ENCODE measurements at places on chromosomes 12 and 14.

- DNase-seq: no peak
Measured at GRCh38 chr14:58785701-58786100, 147.9 kb downstream of the DACT1 start.

DNA sequence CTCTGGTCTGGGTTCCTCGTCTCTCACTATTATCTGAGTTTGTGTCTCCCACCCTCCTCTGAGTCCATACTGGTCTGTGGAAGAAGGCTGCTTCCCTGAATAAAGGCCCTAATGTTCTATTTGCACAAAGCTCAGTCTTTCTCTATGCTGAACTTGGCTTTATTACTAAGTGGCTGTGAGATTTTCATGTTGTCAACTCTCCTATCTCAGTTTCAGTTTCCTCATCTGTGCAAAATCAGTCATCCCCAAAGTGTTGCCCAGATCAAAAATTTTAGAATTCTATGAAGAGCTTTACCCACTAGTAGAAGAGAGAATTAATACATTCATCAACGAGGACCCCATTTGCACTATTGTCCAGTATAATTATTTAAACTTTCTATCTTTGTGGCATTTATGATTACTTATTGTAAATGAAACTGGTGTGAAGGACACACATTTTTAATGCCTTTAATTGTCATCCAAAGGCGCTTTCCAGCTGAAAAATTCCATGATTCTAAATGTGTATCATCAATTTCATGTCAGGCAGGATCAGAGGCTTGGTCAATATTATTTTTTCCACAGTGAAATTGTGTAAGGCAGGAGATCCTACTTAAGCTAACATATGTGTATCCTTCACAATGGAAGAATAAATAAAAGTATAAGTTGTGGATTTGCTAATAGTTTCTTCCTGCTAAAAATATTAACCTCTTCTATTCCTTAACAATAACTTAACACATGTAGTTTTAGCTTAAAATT is 79.1 kb upstream of the EEA1 start:
- DNase-seq: no peak

GRCh38 chr12:101740566-101740965 is 1.3 kb upstream of the SYCP3 start:
- no peak for DNase-seq

- DNase-seq: no peak
Measured at GRCh38 chr14:74977164-74977900, 21.9 kb upstream of the PGF start.

GRCh38 chr12:106211973-106212372 is 35.8 kb downstream of the CKAP4 start:
- no peak for DNase-seq

GRCh38 chr14:89603938-89604480 is 187.0 kb upstream of the FOXN3 start:
- no peak for DNase-seq

Measured in activated CD4-positive, alpha-beta T cell treated with anti-CD3 and anti-CD28 coated beads, Interleukin-2, amount 50 U/mL, for 48 hours (primary cell).